ENCODE measurements at places on chromosomes 6 and 20.
A peak's percentile ranks its signal among the peaks of the same experiment; 100 is the strongest.

DNA sequence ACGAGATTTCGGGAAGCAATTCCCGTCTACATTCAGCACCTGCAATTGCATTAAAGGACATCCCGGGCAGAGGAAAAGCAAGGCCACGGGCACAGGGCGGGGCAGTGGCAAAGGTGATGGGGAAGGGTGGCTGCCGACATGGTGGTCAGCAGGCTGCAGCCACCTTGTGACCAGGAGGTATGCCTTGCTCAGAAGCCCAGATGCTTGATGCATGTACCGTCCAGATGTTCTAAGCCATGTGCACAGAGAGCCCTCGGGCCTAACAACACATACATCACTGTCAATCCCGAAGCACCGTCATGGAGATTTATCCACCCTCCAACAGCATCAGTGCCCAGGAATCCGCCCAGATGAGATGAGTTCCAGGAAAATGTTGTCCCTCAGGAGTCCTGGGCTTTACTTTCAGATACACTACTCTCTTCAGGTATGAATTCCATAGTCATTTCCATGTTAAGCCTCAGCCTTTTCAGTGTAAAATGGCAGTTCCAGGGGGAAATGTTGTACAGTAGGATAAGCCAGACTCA, 77.8 kb upstream of the FRMD1 start:
- DNase-seq, result no peak

DNA sequence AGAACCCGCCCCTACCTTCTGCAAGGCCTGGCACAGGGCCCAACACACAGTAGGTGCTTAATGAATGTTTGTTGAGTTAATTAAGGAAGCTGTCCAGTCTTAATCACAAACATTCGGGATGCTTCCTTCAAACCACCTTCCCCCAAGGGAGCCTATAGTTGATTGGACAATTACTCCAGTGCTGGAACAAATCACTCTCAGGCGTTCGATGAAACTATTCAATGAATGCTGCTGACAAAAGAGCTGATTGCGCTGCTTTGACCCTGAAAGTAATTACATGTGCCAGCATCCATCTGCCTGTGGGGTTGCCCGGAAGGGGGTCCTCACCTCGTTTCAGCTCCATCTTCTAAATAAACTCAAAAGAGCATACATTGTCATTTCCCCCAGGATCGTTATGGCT, 112.0 kb upstream of the SRSF6 start:
- no peak for DNase-seq

DNA sequence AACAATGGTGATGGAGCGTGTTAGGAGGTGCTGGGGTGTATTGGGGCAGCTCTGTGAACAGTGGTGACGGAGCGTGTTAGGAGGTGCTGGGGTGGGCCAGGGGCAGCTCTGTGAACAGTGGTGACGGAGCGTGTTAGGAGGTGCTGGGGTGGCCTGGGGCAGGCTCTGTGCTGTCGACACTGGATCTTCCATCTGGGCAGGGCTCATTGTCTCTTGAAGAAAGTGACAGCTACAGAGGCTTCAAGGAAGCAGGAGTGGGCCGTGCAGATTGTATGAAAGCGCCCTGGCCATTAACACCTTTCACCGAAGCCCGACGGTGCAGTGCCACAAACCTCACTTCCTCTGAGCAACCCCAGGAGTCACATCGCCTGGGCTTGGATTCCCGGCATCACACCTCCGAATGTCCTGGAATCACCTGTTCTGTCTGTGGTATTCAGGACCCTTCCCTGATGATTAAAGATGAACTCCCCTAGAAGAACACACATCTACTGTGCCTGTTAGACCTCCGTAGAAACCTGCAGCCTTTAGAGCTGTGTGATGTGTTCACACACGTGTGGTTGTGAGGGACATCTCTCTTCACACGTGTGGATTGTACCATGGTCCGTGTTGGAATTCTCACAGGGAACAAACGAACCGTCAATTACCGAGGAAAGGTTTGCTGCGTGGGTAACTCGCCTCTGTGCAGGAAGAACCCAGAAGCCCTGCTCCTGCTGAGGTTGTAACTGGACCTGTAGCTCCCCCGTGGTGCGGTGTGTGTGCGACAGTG, 377.7 kb downstream of the THBS2 start:
- no peak for DNase-seq

DNA sequence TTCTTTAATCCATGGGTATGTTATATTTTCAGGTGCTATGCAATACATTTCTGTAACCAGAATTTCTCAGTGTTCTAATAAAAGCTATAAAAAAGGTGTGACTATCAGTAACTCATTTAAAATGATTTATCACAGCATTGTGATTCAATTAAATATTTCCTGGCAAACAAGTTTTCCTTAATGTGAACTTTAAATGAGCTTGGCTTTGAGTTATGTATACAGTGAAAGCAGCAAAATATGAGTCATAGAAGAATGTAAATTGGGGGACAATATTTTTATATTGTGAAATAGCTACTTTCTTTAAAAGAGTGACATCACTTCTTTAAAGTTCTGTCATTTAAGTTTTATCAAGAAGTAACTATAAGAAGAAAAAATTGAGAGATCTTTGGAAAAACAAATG, 484.9 kb upstream of the MAN1A1 start:
- no peak for DNase-seq

DNA sequence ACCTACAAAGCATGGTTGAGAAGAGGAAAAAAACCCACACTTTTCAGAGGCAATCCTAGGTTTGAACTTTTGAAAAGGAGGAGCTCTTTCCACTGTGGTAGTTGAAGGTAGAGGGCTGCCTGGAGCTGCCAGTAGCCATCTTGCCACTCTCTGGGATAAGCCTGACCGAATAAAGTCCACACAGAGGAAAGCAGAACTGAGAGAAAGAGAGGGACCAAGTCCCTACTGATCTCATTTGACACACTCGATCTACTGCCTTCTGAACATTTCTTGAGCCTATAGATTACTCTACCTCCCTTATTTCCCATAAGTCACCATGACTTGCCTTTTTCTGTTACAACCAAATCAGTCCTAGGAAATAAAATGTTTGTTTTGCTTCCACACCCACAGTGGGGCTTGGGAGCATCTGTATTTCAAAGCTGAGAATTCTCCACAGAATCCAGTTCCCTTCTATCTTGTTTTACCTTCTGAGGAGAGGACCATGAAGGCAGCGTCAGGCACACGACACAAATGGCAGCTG, 147.0 kb upstream of the PTPRK start:
- DNase-seq, result no peak

DNA sequence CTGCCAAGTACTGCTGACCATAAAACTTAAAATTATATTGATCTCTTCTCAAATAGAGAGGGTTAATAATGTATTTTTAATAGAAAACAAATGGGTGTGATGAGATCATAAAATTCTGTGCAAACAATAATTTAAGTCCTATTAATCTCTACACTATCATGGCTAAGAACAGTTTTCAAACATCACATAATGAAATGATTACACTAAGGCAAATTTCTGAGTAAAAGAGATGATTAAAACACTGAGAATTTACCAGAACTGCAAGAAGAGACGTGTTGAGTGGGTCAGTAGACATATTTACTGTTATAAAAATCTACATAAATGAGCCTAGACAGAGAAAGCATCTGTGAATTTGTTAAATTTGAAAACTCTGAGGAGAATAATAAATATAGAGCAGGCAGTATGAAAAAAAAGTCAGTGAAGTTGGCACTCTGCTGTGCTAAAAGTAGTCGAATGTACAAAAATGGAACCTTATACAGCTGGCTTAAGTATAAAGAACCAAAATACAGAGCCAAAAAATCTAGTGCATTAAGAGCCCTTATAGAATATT, 302.6 kb upstream of the MANEA start:
- no peak for DNase-seq

DNA sequence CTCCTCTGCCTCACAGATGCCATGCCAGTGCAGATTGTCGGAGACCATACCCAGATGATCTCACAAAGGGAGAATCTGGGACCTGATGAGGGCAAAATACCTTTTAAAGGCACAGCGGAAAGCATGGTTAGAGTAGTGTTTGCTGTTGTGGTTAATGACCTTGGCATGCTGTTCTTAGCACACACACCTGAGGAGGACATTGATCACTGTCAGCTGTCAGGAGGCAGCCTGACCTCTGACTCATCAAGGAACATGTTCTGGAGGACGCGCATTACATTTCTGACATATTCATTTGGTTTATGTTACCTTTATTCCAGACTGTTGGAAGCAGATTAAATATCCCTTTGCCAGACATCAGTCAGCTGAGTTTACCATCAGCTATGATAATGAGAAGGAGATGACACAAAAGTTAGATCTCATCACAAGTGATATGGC, 57.1 kb downstream of the GOPC start:
- DNase-seq, result no peak

GRCh38 chr20:53869466-53870258, 200.7 kb downstream of the BCAS1 start:
- no peak for DNase-seq

GRCh38 chr6:150153905-150154492, 11.2 kb downstream of the PPP1R14C start:
- no peak for DNase-seq

DNA sequence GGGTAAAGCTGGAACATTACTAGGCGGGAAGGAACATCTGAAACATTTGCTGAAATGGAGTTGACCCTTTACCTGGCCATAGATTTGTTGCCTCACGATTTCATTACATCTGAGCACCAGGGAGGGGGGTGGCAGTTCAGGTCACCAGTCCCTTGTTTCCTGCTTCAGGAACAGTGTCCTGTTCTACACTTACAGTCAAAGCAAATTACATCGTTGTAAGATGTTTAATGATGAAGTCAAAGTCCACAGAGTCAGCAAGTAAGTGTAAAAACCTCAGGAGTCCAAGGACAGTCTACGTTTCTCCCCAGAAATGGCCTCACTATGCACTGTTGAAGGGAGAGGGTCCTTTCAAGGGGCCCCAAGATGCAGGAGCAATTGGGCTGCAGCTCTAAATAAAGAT, 8.9 kb upstream of the MICB start:
- no peak for DNase-seq

DNA sequence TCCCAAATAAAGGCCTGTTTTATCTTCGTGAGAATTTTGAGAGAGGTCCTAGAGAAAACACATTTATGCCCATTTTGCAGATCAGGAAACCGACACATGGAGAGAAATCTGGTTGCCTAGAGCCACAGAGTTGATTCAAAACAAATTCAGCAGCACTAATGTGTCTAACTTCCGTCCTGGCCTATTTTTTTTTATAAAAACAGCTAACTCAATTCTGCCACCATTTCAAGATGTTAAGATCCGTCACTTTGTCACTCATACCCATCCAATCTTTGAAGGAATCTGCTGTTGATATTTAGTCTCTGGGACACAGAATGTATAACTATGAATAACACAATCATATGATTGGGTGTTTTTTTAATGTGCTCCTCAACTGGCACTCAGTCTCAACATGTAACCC, 611.1 kb upstream of the ARID1B start:
- DNase-seq, result no peak

DNA sequence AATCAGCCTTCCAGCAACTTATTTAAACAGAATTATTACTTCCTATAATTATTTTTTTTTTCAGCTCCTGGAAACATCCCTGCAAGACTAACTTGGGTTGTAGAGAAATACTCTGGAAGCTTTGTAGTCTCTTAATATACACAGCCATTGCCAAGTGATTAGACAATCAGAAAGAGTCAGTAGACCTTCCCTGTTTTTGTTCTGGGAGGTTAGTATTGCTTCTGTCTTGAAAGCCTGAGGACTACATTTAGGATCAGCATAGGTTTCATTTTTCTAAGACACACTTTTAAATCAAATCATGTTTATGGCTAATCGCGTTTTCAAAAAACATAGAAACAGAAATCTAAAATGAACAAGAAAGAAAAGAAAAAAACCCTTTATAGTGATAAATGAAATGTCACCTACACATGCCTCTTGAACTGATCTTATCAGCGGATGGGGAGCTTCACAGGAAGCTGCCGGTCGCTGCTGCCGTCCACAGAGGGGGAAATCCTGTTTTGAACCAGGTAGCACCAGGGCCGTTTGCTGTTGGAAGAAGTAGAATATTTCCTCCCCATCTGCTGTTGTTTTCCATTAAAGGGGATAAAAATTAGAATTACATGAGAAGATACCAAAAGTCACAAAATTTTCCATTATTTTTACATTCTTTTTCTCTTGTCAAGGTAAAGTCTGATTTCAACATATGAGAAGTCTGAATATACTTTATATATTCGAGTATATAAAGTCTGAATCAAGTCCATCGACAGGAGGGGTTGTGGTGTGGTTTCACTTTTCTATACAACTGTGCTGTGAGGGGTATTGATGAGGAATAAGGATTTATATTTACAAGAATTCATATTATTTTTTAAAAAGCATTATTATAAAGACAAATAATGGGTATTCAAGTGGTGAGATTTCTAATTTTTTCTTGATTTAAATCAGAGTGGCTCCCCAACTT, 94.6 kb downstream of the ARMC2 start:
- DNase-seq, result peak; percentile 72

DNA sequence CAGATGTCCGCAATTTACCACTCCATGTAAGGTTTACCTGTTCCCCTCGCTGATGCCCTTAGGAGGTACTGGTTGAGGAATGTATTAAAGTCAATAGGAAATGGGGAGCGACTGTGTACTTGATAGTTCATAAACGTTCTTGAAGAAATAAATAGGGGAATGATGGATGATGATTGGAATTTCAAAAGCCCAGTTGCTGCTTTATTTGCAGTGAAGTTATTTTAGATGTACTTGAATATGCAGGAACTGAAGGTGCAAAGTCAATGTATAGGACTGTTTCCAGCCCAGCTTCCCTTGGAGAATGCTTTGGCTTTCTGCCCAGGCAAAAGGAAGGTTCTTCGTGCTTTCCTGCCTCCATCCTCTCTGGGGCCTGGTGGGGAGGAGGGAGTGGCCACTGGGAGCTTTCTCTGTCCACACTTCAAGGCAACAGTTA, 19.8 kb downstream of the ADGRF5 start:
- DNase-seq, result no peak

- DNase-seq, result no peak
Measured at GRCh38 chr6:131208787-131209186, 73.5 kb downstream of the AKAP7 start.

- DNase-seq, result no peak
Measured at GRCh38 chr20:3276680-3277015, 37.7 kb upstream of the SLC4A11 start.

GRCh38 chr20:1651268-1652058, 6.1 kb downstream of the SIRPG start:
- DNase-seq, result no peak

GRCh38 chr20:704726-705125, 29.1 kb upstream of the SCRT2 start:
- no peak for DNase-seq

DNA sequence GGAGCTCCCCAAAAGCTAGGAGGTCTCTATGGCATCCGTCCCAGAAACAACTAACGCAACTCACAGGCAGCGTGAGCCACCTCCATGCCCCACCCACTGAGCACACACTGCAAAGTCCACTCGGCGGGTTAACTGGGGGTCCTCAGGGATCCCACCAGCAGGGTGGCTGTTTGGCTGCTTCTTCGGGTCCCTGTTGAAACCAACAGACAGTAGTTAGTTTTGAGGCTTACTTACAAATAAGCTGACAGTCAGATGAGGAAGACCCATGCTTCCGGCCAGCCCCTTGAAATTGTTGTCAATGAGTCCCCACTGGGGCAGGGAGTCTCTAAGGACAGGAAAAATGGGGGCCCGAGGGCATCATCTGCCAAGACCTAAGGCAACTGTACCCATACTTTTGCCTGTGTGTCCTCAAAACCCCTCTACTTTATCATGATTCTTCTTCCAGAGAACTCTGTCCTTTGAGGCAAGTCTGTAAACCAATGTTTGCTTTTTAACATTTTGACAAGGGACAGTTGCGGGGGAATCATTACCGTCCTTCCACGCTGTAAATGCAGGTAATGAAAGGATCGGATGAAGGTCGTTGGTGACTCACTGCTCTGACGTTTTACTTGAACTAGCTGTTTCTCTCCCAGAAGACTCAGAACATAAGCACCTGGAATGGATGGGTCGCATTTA, 2.2 kb upstream of the PCK1 start:
- DNase-seq, result no peak

Measured in Peyer's patch (tissue), 4 donors.